ENCODE measurements at places on chromosomes 1 and 21.

- peaks cover 71% of the 10 kb centered on the region for H3K4me1 ChIP-seq
- peaks cover 32% of the 10 kb centered on the region for H3K36me3 ChIP-seq
- H3K27me3 ChIP-seq: no peaks in the 10 kb centered on the region
- no peak for DNase-seq
Measured at GRCh38 chr1:226722240-226722900, 16.7 kb downstream of the ITPKB start.

- peaks cover 16% of the 10 kb centered on the region for H3K27me3 ChIP-seq
- H3K4me3 ChIP-seq: no peak overlapping the region
- no peaks in the 10 kb centered on the region for H3K36me3 ChIP-seq
- no peak for DNase-seq
- no peak overlapping the region for H3K27ac ChIP-seq
Measured at GRCh38 chr1:186627019-186627418, 53.2 kb downstream of the PTGS2 start.

- H3K4me1 ChIP-seq: no peaks in the 10 kb centered on the region
- H3K27me3 ChIP-seq: no peaks in the 10 kb centered on the region
- H3K27ac ChIP-seq: no peak overlapping the region
- no peak for DNase-seq
- no peak overlapping the region for H3K4me3 ChIP-seq
Measured at GRCh38 chr1:240935920-240936319, 324.0 kb upstream of the GREM2 start.

DNA sequence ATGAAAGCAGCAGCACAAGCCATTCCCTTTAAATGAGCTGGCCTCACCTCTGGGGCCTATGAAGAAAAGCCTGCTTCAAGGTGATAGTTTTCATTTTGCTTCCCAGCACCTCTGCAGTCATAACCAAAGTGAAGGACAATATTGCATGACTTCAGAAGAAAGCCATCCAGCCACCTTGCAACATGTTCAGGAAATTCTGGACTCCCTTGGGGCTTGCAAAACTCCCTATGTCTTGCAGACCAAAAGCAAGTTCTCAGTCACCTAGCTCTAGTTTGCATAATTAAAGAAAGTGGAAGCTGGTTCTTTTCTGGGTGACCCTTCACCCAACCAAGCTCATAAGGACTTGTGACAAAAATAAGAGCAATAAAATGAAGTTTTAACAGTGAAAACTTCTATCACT is 87.6 kb downstream of the GFI1 start:
- H3K4me3 ChIP-seq: no peak overlapping the region
- DNase-seq: no peak
- no peak overlapping the region for H3K27ac ChIP-seq
- peaks cover 21% of the 10 kb centered on the region for H3K36me3 ChIP-seq

GRCh38 chr21:21458124-21458631 is 460.0 kb downstream of the NCAM2 start:
- no peaks in the 10 kb centered on the region for H3K27me3 ChIP-seq
- H3K36me3 ChIP-seq: no peaks in the 10 kb centered on the region
- no peaks in the 10 kb centered on the region for H3K4me1 ChIP-seq
- H3K4me3 ChIP-seq: no peak overlapping the region

DNA sequence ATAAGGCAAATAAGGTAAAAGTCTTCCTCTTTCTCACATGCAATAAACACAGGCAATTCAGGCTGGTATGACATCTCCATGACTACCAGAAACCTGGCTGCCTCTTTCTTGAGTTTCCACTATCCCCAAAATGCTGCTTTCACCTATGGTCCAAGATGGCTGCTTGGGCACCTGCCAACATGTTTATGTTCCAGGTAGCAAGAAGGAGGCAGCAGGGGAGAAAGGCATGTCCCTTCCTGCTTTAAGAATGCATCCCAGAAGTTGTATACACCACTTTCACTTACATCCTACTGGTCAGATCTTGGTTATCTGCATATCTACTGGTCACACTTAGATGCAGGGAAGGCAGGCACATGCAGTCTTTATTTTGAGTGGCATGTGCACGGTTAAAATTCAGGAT is 19.4 kb upstream of the ACOT11 start:
- no peaks in the 10 kb centered on the region for H3K36me3 ChIP-seq
- DNase-seq: no peak
- H3K27ac ChIP-seq: no peak overlapping the region
- no peak overlapping the region for H3K4me3 ChIP-seq
- H3K4me1 ChIP-seq: no peaks in the 10 kb centered on the region
- H3K27me3 ChIP-seq: peaks cover 8% of the 10 kb centered on the region
